ENCODE measurements at places on chromosomes 16 and 17.

- peak; percentile 53 for DNase-seq
Observed at GRCh38 chr16:46973207-46973995, at the start of gene DNAJA2. DNAJA2 (minus strand) TSS chr16:46973674; CDS start chr16:46973572, 102 bp downstream.

- DNase-seq, result no peak
Observed at GRCh38 chr16:71491054-71491453, 1.9 kb upstream of the ZNF19 start.

- DNase-seq, result peak; percentile 61
Observed at GRCh38 chr17:66255112-66255511, 25.9 kb upstream of the APOH start.

- DNase-seq, result no peak
Observed at GRCh38 chr17:37225465-37225864, 150.3 kb upstream of the C17orf78 start.

- DNase-seq, result no peak
Observed at GRCh38 chr17:5555254-5555653, 29.1 kb downstream of the NLRP1 start.

DNA sequence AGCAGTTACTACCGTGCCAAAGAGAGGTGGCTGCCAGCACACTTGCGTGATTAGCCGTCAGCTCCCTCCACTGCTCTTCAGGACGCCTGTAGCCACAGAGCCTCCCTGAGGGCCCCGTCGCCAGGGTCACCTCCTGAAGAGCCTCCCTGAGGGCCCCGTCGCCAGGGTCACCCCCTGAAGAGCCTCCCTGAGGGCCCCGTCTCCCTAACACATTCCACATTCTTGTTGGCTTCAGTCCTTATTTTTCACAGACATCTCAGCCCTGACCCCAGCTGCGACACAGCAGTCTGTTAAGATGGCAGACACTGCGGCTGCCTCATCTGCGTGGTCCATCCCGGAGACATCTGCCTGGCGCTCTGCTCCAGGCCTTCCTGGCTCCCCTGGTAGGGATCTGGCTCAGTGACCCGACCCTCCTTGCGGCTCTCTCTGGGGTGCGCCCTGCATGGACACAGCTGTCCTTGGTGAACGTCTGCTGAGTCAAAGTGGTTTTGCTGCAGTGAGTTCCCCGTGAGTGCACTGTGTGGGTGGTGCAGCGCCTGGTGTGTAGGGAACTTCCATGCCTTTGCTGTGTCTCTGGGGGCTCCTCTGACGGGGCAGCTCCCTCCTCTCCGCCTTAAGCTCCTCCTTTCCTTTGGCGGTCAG, 11.4 kb downstream of the ACSF3 start:
- peak; percentile 31 for DNase-seq
